ENCODE measurements at places on chromosomes 4 and X.

- no peak for DNase-seq
These were observed 5.9 kb downstream of the RIPPLY1 start for GRCh38 chrX:106897259-106897658.

DNA sequence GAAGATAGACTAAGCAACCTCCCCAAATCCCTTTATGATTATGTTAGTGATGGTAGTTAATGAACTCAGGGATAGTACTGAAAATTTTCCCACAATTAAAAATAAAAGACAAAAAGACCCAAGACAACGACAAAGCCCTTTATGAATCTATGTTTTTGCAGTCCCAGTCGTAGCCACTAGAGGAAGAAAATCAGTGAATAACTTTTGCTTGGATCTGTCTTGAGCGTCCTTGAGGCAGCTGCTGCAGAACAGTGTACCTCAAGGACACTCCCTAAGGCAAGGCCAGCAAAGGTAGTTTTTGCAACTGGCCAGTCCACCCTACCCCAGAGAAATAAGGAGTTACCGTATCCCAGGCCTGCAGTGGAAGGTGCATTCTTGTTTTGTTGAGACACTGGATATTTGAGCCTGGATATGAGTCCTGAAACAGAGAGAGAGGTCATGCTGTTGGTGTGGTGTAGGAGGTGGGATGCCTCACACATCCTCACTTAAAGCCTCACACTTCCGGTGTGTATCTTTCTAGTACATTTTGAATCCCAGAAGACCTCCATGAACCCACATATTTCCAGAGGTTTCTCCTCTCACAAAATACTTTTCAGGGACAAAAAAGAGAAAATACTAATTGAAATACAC lies 8.7 kb upstream of the TIMM8A start:
- no peak for DNase-seq

DNA sequence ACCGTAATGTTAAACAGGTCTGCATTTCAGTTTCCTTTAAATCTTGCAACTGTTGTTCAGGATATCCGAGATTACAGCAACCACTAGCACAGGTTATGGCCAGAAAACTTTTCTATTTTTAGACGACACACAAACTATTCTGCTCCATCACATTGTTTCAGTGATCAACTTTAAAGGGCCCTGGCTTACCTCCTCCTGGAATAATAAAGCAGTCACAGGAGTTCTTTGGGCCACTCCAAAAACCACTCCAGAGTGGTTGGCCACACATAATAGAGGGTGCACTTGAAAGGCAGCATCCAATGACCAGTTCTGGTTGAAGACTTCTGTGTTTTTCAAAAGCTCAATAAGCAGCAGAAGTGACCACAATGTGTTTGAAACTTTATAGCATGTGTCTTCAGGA lies 118.9 kb downstream of the RAB28 start:
- DNase-seq = no peak

DNA sequence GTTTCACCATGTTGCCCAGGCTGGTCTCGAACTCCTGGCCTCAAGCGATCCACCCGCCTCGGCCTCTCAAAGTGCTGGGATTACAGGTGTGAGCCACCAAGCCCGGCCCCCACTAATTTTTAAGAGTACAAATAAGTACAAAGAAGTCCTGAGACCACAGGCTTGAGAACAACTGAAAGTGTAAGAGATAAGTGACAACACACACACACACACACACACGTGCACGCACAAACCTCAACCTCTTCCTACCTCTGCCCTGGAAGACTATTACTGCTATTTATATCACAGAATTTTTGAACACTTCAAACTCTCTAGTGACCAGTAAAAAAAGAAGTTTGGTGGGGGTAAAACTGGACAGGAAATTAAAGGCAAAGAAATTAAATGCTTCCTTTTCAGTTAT lies 7.5 kb downstream of the KLHL15 start:
- no peak for DNase-seq

- no peak for DNase-seq
These were observed 157.9 kb downstream of the GBA3 start for GRCh38 chr4:22850630-22851029.

DNA sequence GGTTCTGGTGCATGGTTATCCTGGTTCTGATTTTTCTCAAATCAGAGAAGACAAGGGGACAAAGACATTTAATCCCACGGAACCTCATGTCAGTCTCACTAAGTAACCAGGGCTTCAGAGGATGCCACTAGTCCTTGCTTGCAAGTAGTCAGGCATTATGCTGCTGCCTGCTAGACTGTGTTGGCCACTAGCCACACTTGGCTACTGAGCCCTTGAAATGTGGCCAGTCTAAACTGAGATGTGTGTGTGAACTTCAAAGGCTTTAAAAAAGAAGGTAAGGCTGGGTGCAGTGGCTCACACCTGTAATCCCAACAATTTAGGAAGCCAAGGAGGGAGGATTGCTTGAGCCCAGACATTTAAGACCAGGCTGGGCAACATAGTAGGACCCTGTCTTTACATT lies 48.6 kb upstream of the IGFBP7 start:
- DNase-seq = no peak

DNA sequence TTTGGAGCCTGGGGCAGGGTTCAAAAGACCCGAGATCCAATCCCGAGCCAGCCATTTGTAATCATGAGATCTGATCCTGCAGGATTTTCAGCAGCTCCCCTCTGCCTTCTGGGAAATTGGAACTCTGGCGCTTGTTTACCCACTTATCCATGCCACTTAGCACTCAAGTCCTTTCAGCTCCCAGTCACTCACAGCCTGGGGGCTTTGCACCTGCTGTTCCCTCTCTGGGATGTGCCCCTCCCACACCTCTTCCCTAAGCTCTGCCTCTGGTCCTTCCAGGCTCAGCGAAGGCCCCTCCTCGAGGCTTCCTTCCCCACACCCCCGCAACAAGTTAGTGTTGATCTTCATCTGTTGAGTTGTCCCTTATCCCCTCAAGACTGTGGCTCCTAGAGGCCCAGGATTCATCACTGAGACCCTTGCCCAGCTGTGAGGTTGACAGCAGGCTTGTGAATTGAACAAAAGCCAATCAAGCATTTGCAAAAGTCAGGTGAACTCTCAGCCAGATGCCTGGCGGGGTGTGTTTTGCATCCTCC lies 99.1 kb upstream of the AFAP1 start:
- no peak for DNase-seq

DNA sequence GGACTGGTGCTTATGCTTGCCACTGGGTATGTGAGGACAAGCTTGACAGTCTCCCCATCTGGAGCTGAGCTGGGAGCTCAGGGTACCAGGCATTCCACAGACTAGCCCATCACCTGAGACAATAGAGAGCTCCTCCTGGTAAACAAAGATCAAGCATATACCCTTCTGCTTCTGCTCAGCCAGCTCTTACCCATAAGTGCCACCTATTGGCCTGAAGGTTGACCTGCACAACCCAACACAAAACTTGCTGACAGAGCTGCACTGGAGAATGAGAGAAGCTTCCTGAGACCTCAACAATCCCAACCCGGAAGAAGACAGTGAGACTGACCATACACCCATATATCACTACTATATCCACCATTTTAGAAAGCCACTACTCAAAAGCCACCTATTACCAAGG lies 1049.2 kb upstream of the INTU start:
- no peak for DNase-seq

DNA sequence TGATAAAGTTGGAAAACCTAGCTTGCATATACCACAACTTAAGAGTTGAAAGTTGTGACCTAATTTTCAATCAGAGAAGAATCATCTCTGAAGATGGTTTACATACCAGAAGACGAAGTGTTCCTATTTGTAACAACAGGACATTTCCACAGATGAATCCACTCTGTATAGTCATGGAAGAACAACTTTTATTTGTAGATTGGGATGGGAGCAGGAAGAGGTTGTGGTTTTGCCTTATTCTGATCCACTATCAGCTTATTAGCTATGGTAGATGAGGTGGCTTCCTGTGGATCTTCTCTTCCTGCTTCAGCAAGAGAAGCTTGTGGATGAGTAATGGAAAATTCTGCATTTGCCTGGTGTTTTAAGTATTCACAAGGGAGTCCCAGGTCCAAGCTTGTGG lies 18.6 kb upstream of the SUPT20HL1 start:
- DNase-seq = no peak

- no peak for DNase-seq
These were observed 15.2 kb upstream of the HMX1 start for GRCh38 chr4:8886612-8887406.

DNA sequence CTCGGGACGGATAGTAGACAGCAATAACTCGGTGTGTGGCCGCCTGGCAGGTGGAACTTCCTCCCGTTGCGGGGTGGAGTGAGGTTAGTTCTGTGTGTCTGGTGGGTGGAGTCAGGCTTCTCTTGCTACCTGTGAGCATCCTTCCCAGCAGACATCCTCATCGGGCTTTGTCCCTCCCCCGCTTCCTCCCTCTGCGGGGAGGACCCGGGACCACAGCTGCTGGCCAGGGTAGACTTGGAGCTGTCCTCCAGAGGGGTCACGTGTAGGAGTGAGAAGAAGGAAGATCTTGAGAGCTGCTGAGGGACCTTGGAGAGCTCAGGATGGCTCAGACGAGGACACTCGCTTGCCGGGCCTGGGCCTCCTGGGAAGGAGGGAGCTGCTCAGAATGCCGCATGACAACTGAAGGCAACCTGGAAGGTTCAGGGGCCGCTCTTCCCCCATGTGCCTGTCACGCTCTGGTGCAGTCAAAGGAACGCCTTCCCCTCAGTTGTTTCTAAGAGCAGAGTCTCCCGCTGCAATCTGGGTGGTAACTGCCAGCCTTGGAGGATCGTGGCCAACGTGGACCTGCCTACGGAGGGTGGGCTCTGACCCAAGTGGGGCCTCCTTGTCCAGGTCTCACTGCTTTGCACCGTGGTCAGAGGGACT lies 5.7 kb upstream of the MSANTD1 start:
- no peak for DNase-seq

DNA sequence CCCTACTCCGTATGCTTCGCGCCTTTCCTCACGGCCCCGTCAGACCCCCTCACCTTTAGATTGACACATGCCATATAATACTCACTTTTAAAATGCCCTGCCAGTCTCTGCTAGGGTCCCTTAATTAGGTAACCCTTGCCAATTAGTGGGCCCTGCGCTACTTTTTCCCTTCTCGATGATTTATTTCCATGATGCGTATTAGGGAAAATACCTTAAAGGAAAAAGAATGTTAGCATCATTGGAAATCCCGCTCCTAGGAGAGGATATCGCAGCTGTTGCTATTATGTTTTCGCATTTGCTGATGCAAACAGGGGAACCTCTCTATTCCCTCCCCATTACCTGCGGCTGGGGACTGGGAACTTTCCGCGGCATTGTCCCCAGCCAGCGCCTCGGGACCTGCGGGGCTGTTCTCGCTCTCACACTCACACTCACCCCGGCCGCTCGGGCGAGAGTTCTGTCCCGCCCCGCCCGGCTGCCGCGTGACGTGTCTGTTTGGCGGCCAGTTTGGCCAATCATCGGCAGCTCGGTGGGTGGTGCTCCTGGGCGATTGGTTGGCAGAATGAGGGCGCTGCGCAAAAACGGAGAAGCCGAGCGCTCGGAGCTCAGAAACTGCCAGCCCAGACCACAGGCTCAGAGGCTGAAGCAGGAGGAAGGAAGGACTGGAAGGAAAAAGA lies at the start of gene PCDH10:
TSS of gene PCDH10 (plus strand) at position 605 of the 674 bp plus-strand sequence. CDS start 847 bp downstream, outside the sequence.
- DNase-seq = peak; percentile 29

GRCh38 chr4:76703676-76704075 lies 194.3 kb downstream of the SOWAHB start:
- no peak for DNase-seq

DNA sequence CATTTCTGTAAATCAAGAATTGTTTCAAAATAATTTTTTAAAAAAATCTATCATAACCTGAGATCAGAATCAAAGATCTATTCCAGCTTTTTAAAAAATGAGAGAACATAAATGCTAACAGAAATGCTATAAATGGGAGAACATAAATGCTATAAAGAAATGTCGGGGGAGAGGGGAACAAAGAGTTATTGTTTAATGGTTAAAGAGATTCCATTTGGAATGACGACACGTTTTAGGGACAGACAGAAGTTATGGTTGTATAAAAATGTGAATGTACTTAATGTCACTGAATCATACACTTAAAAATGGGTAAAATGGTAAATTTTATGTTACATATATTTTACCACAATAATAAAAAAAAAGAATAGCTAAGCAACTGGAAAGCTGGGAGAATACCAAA lies 127.1 kb downstream of the ATRX start:
- DNase-seq = no peak

GRCh38 chrX:137550665-137551261 lies 15.2 kb upstream of the ZIC3 start:
- DNase-seq = no peak

- peak; percentile 3 for DNase-seq
These were observed 652 bp downstream of the SRPX start for GRCh38 chrX:38220024-38220414.

DNA sequence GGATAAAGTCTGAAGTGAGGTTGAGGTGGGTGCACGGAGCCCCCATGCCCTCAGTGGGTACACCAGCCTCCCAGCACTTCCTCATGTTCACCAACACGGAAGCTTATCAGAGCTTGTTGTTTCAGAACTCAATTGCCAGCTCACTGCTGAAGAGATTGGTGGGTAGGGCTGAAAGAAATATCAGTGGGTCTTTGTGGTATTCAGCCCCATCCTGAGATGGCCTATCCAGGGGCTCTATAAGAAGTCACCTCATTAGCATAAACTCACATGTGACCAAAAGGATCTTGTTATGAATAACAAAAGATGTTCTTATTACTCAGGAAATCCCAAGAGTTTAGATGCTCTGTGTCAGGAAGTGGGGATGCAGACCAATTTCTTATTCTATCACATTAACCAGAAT lies 177.3 kb downstream of the ARHGAP10 start:
- DNase-seq = no peak

DNA sequence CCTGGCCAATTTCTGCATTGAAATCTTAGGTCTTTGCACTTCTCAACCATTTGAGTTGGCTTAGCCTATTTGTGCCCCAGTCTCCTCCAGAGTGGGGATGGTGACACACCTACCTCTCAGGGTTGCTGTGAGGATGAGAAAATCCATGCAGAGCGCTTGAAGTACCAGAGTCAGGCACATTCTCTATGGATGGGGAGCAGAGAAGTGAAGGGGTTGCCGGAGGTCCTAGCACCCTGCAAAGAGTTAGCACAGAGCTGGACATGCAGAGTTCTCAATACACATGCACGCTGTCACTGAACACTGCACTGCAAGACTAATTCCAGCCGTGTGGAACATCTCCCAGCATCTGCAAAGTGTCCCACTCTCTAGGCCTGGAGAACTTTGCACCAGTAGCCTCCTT lies 2.6 kb upstream of the STK32B start:
- DNase-seq = no peak

DNA sequence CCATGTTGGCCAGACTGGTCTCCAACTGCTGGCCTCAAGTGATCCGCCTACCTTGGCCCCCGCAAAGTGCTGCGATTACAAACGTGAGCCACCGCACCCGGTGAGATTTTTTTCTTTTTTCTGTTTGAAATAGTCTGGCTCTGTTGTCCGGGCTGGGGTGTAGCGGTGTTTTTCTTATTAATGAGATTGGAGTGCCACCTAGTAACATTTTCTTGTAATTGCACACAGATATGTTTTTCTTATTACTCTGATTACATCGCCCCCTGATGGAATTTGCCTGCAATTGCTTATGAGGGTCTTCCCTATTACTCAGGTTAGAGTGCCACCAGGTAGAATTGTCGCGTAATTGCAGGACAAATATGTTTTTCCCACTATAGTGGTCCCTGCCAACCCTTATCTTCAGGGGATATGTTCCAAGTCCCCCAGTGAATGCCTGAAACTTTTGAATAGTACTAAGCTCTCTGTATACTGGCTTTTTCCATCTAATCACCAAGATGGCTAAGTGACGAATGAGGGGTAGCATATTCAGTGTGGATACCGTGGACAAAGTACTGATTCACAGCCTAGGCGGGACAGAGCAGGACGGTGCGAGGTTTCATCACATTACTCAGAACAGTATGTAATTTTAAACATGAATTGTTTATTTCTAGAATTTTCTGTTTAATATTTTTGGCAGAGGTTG lies 8.6 kb upstream of the PDHA1 start:
- peak; percentile 44 for DNase-seq
